NCI-H774 (cell line): ENCODE measurements at places on chromosomes 3 and 15.

DNA sequence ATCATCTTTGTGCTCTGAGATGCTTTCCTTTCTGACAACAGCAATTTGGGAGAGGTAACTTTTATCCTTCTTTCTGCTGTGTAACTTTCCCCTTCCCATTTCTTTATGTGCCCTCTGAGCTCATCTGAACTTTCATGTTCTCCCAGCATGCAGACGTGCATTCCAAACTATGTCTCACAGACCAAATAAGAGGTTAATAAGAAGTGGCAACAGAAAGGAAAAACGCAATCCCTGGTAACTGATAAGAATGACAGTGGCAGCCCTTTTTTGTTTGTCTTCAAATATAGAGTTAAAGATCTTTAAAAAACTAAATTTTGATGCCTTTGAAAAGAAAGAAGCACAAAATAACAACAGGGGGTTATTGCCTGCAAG lies 533.4 kb downstream of the FOXP1 start:
- no peak for DNase-seq

GRCh38 chr15:85554852-85555521 lies 174.6 kb downstream of the AKAP13 start:
- no peak for DNase-seq

- no peak for DNase-seq
Measured at GRCh38 chr3:65107174-65107573, 419.4 kb upstream of the ADAMTS9 start.

DNA sequence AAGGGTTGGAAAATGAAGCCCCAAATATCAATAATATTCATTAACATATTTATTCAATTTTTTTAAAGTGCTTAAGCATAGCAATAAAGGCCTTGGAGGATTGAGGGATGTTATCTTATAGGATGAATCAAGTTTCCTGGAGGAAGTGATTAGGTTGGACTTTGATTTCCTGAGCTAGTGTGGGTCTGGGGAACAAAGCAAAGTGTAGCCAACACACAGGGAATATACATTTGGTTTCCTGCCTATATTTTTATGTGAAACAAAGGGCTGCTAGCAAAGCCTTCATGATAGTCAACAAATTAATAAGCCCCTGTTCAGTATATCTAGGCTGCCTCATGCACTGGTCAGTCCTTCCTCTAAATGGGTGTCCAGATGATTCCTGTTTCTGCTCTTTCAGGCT lies 261.1 kb upstream of the IL12A start:
- DNase-seq: no peak

- peak; percentile 6 for DNase-seq
Measured at GRCh38 chr3:45275006-45275704, 49.1 kb upstream of the TMEM158 start.

DNA sequence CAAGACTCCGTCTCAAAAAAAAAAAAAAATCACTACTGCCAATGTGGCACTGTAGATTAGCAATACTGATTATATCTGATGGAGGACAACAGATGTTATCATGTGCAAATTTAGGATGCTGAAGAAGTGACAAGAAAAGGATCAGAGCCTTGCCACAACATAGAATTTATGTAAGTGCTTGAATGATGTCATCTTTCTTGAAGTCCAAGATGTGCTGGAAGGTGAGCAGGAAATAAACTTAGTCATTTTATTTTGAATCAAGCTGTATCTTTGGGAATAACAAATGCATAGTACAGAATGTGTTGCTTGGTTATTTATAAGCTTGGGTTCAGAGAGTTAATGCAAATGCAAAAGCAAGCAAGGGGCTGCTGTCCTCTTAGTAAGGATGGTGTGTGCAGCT lies 47.1 kb downstream of the IL12A start:
- DNase-seq: no peak

DNA sequence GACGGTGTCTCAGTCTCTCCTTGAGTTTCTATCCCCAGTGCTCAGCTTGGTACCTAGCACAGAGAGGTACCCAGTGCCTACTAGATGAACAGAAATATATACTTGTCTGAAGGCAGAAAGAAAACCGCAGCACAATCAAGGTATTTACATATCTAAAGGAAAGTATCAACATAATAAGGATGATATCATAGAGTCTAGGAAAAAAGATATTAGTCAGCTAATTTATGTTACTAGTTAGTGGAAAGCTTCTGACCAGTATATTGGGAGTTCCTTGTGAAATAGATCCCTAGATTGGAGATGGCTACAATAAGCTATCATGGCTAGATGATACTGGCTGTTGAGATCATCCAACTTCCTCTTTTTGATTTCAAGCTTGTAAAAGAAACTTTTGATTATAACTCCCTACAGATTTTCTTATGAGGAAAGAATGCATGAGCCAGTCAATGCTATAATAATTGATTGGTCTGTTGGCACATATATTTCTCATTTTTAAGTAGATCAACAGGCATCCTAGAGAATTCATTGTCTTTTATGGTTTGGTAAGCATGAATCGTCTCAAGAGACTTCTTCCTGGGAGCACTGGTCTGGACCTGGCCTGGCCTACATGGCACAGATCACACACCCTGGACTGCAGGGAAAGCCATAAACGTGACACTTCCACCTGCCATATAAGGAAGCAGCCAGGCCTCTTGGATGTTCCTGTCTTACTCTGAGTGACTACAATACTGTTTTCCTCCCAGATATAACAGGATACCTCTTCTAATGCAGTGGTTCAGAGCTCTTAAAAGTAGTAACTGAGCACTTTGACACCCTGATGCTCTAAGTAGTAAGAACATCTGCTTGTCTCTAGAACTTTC lies 60.7 kb downstream of the IMPG2 start:
- no peak for DNase-seq

DNA sequence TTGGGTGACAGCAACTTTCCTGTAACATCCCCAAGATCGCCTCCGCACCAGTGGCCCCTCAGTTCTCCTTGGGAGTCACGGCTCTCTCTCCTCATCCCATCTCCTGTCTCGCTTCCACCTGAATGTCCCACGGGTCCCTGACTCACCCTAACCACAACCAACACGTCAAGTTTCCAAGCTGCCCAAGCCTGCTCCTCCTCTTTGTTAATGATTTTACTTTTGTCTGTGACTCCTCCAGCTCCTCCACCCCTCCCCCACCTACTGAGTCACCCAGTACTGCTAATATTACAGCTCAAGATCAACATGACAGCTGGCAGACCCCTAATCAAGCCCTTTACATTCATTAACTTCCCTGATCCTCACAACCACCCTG lies 39.3 kb downstream of the BDH1 start:
- DNase-seq: no peak

GRCh38 chr3:72376956-72377710 lies 471.1 kb downstream of the SHQ1 start:
- DNase-seq: no peak

DNA sequence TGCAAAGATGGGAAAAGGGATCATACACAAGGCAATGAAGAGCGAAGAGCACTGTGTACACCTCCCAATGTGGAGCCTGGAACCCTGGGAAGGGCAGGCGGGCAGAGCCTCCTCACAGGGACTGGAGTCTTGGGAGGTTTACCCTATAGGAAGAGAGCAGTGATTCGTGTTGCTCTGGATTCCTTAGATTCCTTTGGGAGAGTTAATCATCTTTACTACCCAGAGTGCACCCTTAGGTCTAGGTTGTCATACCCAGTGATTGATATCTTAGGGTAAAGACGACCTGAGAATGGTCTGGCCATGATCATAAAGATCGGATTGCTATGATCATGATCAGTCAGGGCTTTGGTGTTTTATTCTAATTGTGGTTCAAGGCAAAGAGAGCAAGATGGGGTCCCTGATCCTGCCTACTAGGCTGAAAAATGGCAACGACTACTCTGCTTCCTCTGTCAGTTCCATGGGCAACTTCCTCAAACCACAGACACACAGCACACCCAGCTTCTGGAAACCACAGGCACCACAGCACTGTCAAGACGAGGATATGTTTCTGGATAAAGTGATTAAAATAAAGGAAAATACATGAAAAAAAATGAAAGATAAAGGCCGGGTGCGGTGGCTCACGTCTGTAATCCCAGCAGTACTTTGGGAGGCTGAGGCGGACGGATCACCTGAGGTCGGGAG lies 20.4 kb upstream of the MAP6D1 start:
- no peak for DNase-seq

DNA sequence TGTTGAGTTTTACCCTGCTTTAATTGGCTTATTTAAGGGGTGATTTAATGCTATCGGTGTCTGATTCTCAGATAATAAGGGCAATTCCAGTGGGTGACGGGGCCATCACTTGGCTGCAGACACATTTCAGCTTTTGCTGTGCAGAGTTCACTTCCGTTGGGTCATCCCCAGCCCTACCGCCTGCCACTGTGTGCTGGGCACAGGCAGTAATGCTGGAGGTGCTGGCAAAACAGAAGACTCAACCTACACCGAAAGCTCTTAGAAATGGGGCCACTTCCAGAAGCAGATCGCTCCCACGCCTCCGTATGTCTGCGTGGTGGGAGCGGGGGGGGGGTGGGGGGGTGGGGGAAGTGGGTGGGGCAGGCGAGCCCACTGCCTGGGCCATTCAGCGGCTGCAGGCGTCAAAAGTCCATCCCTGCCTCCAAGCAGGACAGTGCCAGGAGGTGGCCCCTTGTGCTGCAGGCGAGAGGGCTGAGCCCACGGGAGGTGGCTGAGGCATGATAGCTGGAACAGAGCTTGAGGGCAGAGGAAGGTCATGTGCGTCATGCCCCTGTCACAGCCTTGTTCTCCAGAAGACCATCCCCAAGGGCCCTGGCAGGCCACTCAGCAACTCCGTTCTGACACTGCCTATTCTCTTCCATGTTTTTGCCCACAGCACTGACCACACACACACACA lies 128.3 kb downstream of the ATP10A start:
- no peak for DNase-seq

GRCh38 chr15:85920956-85921355 lies 126.2 kb upstream of the KLHL25 start:
- no peak for DNase-seq

DNA sequence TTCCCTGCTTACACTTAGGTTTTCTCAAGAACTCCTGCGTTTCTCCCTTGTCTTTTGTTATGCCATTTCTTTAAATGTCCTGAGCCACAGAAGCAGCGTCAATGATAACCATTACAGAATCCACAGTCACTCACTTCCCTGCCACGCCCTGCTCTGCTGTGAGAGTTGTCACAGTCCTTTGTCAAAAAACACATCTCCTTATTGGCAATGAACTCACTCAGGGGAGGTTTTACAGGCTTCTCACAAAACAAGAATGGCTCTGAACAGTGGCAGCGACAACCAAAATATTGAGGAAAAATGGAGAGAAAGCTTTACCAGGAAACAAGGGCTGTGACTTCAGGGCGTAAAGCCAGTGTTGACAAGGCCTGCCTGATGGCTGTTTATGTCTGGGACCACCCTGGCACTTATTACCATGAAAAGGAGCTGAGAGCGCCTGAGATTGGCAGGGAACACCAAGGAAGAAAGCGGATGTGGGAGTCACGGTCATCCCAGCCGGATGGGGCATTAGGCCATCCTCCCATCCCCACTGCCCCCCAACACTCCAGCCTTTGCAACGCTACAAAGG lies 111.5 kb downstream of the ADAMTS9 start:
- DNase-seq: no peak

GRCh38 chr15:86392874-86393273 lies 313.2 kb downstream of the AGBL1 start:
- DNase-seq: no peak

DNA sequence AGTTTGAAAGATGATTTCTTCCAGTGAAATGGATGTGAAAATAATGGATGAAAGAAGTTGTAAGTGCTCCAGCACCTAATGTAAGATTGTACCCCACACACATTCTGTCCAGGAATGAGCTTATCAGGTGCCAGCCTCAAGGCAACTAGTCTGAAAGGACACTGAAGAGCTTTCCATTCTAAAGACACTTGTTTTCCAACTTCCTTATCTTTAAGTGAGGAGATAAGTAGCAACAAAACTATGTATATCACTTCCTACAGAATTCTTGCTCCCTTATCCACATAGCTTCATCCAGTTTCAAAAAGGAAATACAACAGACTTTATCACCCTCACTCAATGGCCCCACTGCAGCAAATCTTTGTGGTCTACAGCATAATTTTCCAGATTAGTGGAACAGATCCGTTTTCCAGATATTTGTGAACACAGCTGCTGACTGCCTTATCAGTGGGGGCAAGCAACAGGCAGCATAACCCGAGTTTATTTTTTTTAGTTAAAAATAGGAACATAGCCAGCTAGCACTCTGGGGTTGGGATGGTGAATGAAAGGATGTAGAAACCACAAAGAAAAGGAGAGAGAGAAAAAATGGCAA lies 60.6 kb downstream of the CD200R1L start:
- no peak for DNase-seq

DNA sequence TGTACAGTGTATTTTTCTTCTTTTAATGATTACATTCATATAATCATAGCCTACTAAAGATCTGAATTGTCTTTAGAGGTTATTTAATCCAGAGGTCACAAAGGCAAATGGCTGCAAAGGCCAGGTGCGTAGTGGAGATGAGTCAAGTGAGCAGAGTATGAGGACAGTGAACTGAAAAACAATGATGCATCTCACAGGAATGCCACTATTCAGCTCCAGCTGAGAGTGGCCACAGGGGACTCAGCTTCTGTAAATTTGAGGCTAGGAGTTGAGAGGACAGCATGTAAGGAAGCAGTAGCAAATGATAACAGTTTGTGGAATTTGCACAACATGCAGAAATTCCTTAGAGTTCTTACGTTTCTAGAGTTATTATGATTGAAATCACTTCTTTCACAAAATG lies 50.4 kb downstream of the COL6A5 start:
- no peak for DNase-seq

- DNase-seq: no peak
Measured at GRCh38 chr3:102224171-102224570, 210.6 kb upstream of the ZPLD1 start.

DNA sequence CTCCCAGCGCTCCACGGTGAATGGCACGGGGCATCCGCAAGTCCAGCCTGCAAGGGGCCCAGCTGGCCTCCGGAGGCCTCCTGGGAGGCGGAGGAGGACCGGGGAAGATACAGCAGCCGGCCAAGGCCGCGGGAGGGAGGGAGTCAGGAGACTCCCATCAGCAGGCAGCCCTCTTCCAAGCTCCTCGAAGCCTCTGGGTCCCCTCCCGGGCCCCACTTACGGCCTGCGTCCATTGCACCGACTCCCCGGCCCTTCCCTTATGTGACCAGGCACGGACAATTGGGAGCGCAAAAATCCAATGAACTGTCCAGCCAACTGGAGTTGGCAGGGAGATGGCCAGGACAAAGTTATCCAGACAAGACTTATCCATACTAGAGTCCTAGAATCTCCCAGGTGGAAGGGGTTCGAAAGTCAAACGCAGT lies 668 bp downstream of the MFGE8 start:
- no peak for DNase-seq

DNA sequence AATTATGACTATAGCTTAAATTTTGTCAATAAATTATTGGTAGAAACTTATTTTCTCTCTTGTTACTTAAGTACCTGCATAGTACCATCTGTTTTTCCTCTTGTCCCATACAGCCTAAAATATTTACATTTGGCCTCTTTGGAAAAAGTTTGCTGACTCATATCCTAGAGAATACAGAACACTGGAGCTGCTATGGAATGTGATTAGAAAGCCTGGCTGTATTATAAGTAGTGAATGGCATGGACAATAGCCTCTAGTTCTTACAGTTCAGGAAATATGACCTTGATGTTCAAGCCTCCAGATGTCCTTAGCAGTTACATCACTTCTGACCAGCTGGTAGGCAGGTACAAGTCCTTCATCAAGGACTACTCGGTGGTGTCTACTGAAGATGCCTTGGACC lies 28.3 kb downstream of the ST8SIA2 start:
- no peak for DNase-seq
